ENCODE measurements at places on chromosomes 5 and 9.

GRCh38 chr9:133935328-133936005, 56.7 kb downstream of the VAV2 start:
- DNase-seq, result peak; percentile 79

GRCh38 chr5:96714951-96715451, 52.8 kb downstream of the CAST start:
- peak; percentile 95 for DNase-seq

- DNase-seq, result no peak
Measured at GRCh38 chr5:96070622-96071225, 109.1 kb upstream of the ELL2 start.

DNA sequence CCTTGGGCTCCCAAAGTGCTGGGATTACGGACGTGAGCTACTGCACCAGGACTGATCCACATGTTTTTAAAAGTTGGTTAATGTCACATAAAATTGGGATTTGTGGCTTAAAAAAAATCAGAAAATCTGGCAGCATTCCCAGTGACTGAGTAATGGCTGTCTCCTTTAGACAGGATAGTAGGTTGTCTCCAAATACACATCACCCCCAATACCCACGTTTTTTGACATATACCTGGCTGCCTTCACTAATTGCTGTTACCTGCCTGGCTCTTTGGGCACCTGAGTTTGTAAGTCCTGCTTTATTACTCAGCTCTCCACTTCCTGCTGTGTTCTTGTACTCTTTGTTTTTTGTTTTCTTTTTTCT, 84.8 kb downstream of the KDM4C start:
- DNase-seq, result no peak

DNA sequence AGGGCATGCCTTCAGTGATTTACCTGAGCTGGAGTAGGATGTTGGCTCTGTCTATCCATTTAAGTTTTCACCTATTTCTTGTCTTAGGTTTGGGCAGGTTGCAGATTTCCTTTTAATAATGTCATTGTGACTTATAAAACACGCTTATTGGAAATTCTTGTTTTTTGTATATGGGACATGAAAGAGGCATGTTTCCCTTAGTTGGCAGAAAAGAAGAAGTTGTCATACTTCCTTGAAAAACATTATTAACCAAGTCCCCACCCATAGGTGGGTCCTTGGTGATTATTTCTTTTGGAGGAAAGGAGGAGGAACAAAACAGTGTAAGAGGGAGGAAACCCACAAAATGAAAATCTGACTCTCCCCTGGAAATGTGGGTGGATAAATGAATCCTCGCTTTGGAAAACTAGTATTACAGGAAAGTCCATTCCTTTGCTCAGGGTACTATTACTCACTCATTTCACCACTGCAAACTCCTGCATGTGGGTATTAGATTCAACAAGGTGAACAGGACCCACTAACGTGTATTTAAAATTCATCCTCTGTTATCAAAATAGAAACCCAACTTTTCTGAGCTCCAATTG, 9.3 kb downstream of the CER1 start:
- no peak for DNase-seq

GRCh38 chr9:127776195-127776923, 2.1 kb downstream of the SH2D3C start:
- DNase-seq, result peak; percentile 76

GRCh38 chr9:134522502-134522848, 119.1 kb upstream of the COL5A1 start:
- DNase-seq, result no peak

GRCh38 chr9:96009690-96010472, 134.4 kb downstream of the ERCC6L2 start:
- DNase-seq, result no peak

GRCh38 chr5:158511454-158511853, 588.3 kb downstream of the EBF1 start:
- no peak for DNase-seq

- peak; percentile 64 for DNase-seq
Measured at GRCh38 chr5:95644351-95645042, 2.1 kb upstream of the RFESD start.

DNA sequence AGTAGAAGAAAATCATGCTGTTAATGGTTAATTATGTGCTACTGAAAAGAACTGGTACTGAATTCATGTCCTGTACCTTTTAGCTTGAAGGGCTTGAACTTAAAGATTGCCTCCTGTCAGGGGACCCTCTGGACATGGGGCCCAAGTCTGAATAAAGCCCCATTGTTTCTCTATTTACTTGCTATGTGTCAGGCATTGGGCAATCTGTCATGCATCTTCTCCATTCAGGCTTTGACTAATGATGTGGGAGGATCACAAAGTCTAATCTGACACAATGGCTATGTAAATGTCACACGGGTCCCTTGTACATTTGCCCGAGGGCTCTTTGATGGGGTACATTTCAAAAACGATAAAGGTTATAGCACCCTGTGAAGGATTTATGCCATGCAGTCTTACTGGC, 64.0 kb upstream of the TUSC1 start:
- DNase-seq, result no peak

DNA sequence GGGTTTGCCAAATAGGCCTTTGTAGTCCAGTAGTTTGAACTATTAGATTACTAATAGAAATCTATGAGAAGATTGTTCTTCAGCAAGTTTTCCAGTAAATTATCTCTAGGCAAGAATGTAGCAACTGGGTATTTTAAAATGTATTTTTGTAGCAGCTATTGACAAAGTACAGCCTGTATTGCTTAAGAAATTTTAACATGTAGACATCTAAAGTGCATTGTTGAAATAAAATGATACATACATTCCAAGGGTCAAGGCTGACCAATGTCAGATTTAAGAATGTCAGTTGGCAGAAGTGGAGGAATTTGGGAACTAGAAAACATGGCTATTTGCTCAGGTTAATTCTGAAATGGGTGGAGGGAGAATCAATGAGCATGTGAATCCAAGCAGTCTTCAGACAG, 57.5 kb upstream of the ZSWIM6 start:
- DNase-seq, result no peak

GRCh38 chr5:18032744-18033143, 398.5 kb downstream of the TAF11L14 start:
- no peak for DNase-seq

DNA sequence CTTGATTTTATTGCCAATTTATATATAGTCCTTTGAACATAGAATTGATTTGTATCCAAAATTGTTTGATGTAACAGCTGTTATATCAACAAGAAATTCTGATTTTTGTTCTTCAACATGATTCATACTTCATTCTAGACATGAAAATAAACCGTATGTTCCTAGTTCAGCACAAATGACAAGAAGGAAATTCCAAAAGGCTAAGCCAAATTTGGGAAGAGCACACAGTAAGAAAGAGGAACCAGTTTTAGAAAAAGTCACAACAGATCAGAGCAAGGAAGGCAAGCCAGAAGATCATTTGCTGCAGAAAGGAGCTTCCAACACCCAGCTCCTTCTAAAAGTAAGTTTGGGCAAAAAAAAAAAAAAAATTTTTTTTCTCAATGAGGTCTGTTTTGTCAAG, 65.0 kb upstream of the MCCC2 start:
- no peak for DNase-seq

DNA sequence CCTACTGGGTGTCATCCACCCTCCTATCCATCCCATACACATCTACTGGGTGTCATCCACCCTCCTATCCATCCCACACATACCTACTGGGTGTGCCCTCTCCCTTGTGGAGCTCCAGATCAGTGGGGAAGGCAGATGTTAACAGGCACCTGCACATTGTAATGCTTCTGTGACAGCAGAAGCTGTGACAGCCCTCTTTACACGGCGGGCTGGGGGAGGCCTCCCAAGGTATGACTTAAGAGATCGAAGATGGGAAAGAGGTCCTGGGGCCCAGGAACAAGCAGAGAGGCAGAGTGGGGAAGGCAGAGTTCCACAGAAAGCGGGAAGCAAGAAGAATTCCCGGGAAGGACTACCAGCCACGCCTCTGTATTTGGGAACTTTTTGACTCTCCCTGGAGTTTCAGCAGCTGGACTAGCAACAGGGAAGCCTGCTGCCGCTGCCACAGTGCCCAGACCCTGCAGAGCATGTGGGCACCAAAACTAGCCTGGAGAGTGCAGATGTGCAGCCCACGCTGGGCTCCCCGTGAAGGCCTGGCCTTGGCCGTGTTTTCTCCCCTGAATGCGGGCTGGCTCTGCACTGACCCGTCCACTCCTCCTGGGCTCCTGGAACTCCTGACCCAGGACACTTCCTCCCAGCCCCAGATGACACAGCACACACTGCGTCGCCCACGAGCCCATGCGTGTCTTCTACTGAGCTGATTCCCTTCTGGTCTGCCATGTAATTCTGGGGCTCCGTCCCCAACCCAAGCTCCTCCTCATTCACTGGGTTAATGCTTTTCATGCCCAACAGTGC, 9.3 kb downstream of the TOR1A start:
- DNase-seq, result no peak

GRCh38 chr9:113622600-113623400, 159.3 kb downstream of the RGS3 start:
- no peak for DNase-seq

DNA sequence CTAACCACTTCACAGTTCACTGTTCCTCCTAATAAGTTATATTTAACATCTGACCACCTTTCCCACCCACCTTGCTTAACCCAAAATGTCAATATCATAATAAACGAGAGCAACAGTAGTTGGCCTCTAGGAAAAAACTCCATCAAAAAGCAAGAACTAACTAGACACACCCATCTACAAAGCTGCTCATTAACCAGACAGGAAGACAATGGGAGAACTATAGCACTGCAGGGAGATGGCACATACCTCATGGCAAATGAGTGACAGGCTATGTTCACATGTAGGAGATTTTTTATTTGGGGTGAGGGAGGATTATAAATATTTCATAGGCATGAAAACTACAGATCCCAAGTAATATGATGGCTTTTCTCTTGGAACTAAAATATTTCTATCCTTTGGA, 23.6 kb upstream of the CDK5RAP2 start:
- DNase-seq, result no peak

DNA sequence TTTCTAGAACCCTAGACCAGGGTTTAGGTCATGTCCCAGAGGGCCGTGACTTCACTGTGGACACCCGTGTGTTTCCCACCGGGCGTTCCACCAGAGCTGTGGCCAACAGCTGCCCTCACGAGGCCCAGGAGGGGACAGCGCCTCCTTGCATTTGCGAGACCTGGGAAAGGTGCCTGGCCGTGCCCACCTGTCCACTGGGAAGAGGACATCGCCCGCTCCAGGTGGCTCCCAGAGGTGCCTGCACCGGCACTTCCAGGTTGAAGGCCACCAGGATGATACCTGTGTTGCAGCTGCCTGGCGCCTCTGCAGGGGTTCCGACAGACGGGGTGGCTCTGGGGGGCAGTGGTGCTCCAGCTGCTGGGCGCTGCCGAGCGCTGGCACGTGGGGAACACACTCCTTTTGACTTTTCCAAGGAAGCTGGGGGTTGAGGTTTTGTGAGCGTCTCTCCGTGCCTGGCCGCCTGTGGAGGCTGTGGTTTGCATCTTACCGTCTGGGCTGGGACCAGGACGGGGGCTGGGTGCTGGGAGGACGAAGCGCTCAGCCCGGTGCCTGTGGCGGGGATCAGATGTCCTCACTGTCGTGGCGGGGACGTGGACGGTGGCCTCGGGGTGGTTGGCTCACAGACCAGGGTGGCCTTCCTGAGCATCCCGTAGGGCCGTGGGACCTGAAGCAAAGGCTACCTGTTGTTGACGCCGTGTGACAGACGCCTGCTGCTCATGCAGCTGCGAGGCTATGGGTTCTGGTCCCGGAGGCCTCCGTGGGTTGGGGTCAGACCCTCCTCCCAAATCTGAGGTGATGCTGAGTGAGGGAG, 19.2 kb downstream of the NKD2 start:
- no peak for DNase-seq

GRCh38 chr5:146710348-146710747, 168.2 kb downstream of the PPP2R2B start:
- DNase-seq, result no peak

DNA sequence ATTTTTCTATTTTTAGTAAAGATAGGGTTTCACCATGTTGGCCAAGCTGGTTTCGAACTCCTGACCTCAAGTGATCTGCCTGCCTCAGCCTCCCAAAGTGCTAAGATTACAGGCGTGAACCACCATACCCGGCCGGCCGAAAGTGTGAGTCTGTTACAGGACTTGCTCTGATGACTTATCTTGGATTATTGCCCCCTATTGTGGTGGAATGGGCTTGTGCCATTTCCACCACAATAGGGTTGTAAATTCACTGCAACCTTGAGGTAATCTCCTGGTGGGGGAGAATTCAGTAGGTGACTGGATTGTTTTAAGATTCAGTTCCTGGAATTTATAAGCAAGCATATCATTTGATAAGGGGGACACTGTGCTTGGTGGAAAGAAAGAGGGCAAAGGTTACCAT, 15.0 kb upstream of the HMGCR start:
- DNase-seq, result no peak

DNA sequence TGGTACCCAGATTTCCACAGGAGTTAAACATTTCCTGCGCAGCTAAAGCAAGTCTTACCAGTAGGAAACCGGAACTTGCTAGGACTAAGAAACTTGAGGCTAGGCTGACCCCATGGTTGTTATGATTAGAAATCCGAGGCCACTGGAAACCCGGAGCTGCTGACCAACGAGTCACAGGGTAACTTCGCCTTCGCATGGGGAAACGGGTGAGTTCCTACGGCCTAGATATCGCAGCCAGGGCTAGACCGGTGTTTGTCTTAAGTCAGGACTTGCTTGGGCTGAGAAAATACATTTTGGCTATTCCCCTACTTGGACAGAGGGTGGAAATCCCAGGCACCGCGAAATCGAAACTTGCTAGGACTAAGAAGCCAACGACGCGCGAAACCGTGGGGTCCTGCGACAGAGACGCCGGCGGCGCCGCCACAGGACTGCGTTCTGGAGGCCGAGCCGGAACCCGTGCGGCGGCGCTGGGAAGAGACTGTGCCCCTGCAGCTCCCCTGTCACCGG, 1.6 kb upstream of the ANXA2R start:
- peak; percentile 81 for DNase-seq

DNA sequence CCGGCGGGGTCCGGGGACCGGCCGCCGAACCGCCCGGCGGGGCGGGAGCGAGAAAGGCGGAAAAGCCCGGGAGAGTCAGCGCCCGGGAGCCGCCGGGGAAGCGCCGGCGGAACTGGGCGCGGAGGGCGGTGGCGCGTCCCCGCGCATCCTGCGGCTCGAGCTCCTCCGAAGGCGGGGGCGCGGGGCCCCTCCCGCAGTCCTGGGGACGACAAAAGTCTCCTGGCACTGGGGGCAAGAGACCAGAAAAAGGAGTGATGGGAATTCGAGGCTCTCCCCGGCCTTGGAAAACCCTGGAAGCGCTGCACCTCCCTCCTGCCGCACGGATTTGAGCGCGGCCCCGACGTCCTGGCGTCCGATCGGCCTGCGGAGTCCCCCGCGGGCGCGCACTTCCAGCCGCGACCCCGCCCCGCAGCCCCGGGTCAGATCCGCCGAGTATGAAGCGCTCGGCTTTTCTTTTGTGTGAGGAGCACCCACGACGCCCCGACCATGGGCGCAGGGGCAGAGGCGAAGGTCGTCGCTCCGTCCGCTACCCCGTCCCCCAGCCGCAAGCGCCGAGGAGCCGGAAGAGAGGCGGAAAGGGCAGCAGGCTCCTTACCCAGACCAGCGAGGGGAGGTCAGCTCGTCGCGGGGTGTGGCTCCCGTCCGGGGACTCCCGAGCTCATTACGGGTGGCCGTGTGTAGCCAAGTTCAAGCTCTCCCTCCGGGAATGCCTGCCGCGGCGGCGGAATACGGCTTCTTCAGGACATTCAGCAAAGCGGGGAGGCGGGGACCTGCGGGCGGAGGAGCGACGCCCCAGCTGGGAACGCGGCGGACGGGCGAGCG, at the start of gene EPB41L4A:
Gene EPB41L4A (minus strand): TSS at position 114 of the 822 bp plus-strand sequence. CDS start 238 bp downstream, outside the sequence.
- peak; percentile 69 for DNase-seq

Measured in stomach (tissue), 19 donors.